ENCODE measurements at places on chromosomes 4 and X. TPM values are rescaled to one million over a fixed set of nuclear protein-coding genes. Genes with fewer than 3 reads are reported as not detected.

- H3K4me3 ChIP-seq = no peak overlapping the region
- DNase-seq = no peak
- no peak overlapping the region for H3K27ac ChIP-seq
Observed at GRCh38 chr4:3801931-3802550, 35.9 kb downstream of the ADRA2C start.

- no peaks in the 10 kb centered on the region for H3K27me3 ChIP-seq
- peak; percentile 3 for DNase-seq
- H3K4me1 ChIP-seq = no peaks in the 10 kb centered on the region
- no peak overlapping the region for H3K27ac ChIP-seq
Observed at GRCh38 chr4:13399257-13399656, 84.9 kb downstream of the RAB28 start.

DNA sequence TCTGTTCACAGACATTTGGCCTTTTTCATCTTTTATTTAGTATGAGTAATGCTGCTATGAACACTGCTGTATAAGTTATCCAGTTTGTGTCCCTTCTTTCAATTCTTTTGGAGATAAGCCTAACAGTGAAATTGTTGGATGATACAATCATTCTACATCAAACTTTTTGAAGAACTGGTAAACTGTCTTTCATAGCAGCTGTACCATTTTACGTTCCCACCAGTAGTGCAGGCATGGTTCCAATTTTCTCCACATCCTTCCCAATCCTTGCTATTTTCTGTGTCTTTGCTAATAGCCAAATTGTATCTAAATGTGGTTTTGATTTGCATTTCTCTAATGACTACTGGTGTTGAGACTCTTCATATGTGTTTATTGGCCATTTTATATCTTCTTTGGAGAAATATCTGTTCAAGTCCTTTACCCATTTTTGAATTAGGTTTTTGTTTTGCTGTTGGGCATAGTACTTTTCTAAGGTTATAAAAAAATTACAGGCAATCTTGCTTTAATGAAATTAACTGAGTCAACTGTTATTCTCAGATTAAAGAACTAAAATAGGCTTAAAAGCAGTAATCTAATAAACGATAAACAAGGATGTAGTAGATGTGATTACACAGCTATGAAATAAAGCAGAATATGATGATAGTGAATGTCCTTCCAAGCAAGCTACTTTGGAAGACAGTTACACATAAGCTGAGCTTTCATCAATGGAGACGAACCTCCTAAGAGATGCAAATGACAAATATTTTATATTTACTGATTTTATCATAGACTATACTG, 57.2 kb downstream of the FBXW7 start:
- no peaks in the 10 kb centered on the region for H3K36me3 ChIP-seq
- no peak overlapping the region for H3K4me3 ChIP-seq

CENPVL2 gene
- total RNA-seq = not detected

XPNPEP2 gene
- total RNA-seq = not detected

Measured in PC-3 (cell line).